ENCODE measurements at places on chromosomes 5 and 9. TPM values are rescaled to one million over a fixed set of nuclear protein-coding genes. Genes with fewer than 3 reads are reported as not detected.

The PCDHB9 gene
- total RNA-seq, result 0.52 TPM

GRCh38 chr9:132857616-132858342 is 20.3 kb downstream of the AK8 start:
- DNase-seq, result no peak

GRCh38 chr5:97937846-97938245 is 754.8 kb upstream of the RIOK2 start:
- DNase-seq, result no peak

- no peak for DNase-seq
Measured at GRCh38 chr5:2749514-2750025, 1.9 kb downstream of the IRX2 start.

- DNase-seq, result no peak
Measured at GRCh38 chr9:12773562-12773961, 1.3 kb upstream of the LURAP1L start.

GRCh38 chr5:154298065-154298464 is 107.5 kb downstream of the GALNT10 start:
- no peak for DNase-seq

- DNase-seq, result no peak
Measured at GRCh38 chr5:101068298-101068697, 165.2 kb upstream of the ST8SIA4 start.

The ARHGEF37 gene
- 20.6 TPM for total RNA-seq

The GFI1B gene
- not detected for total RNA-seq

- no peak for DNase-seq
Measured at GRCh38 chr5:176626876-176627236, 3.5 kb downstream of the SNCB start.

The DNAH5 gene
- 0.12 TPM for total RNA-seq

DNA sequence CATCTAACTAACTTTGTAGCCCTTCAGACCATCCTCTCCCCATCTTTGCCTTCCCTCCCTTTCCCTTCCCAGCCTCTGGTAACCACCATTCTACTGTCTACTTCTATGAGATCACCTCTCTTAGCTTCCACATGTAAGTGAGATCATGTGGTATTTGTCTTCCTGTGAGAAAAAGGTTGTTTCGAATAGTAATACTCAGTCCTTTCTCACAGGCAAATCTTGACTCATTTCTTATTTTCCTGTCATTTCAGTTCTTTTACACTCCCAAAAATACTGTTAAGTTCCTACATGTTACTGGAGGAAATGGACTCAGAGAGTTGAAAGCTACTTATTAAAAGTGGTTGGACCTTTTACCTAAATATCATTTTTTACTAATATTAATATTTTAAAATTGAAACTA is 82.1 kb downstream of the SLF1 start:
- DNase-seq, result no peak

The HCN1 gene
- total RNA-seq, result 0.05 TPM

DNA sequence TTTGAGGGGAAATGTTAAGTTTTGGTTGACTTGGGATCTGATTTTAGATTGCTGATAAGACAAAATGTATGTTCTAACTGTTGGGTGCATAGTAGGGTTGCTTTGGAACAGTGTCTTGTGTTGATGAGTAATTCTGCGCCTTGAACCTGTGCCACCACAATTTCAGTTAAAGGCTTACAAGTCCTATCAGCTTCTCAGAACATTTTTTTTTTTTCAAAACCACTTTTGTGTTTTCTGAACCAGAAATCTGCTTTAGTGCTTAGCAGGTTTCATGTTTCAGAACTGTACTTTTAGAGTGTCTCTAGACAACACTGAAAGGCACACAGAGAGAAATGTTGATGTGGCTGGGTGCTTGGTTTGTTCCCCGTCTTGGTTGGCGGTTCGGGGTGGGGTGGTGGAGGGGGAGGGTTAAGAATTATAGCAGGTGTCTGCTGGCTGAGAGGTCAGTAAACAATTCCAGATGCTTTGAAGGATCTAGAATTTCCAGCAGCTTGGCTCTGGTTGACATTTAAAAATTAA is 84.6 kb downstream of the ANKRD55 start:
- no peak for DNase-seq

DNA sequence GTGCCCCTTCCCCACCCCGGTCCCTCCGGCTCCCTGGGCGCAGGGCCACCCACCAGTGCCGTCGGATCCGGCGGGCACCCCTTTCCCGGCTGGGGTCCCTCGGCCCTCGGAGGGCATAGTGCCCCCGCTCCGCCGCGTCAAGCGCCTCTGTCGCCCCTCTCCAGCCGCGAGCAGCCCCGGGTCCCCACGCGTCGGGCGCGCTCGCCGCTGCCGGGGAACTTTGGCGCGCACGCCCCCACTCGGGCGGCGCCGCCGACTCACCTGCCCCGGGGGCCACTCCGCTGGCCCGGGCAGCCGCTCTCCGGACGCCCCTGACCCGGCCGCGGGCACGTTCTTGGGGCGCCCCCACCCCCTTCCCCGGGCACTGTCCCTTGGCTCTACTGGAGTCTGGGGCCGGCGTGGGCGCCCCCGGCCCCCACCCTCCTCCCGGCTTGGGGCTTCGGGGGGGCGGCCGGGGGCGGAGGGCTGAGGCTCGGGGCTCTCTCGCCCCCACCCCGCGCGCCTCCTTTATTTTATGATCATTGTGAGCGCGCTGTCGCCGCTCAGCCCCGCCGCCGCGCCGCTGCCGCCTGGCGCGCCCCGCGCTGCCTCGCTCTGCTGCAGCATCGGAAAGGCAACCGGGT is 1.1 kb upstream of the FAM78A start:
- DNase-seq, result no peak

The CCDC192 gene
- 0.32 TPM for total RNA-seq

DNA sequence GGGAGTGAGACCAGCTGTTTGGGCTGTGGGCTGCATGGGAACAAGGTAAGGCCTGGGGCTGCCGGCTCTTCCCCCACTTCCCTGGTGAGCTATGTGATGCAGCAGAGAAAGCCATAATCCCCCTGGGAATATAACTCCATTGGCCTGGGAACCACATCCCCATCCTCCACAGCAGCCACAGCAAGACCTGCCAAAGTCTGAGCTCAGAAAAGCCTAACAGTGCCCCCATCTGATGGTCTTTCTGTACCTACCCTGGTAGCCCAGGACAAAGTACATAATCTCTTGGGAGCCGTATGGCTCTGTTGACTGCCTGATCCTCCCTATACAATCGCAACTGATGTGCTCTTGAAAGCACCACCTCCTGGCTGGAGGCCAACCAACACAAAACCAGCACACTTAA is 432.6 kb downstream of the CDH18 start:
- no peak for DNase-seq

DNA sequence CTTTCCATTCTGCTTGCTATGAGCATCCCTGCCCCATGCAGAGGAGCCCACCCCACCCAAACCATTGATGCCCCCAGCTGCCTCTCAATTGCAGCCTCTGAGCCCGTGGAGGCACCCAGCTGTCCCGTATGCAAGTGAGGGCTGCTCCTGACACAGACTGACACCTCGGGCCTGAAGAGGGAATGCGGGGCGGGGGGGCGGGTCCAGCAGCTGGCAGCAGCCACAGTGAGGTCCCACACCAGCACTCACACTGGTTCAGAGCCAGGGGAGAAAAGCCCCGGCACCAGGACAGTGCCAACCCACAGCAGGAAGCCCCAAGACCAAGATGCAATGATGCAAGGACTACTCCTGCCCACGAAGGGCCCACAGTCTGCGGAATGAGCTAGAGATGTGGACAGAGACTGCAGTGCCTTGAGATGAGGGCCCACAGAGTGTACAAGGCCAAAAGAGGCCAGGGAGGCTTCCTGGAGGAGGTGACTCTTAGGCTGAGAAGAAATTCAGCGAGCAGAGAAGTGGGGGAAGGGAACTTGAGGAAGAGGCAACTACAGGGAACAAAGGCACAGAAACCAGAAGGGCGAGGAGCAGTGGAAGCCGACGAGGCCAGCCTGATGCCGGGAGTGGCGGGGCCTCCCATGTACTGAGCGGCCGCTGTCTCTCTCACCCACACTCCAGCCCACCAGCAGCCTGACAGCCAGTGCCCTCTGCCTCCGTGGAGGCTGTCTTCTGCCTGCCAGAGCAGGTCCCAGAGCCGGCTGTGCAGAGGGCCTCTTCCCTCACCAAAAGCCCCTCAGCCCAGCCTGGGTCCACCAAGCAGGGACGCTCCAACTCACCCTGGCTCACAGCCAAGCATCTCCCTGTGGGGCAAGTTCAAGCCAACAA is 9.2 kb downstream of the EEIG1 start:
- peak; percentile 5 for DNase-seq

DNA sequence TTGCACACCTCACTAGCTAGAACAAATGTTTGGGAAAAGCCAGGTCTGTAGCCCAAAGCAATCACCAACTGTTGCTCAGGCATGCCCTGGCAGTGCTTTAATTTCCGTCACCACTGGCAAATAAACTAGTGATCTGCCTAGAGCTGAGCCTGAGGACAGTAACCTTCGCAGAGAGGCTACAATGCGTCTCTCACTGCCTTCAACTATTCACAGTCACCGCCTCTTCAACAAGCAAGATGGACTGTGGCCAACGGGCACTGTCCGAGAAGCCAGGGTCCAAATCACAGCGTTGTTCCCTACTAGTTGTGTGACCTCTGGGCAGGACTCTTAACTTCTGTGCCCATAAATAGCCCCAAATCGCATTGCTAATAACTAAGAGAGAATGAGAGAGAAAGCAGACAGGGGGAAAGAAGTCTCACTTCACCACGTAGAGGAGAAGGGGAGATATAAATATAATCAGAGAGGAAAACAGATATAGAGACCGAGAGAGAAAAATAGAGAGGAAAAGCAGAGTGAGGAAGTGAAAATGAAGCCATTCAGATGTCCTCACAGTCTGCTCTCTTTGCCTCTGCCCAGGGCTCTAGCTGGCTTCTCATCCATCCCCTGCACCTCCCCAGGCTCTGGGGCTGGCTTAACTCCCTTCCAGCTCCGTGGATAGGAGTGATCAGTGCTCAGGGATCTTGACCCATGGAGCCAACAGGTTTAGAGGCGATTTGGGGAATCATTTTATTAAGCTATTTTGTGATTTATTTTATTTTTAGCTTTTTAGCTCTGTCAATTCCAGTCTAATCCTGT is 157.9 kb downstream of the ZDHHC21 start:
- DNase-seq, result peak; percentile 36

- DNase-seq, result no peak
Measured at GRCh38 chr9:109232449-109233237, 65.6 kb upstream of the FRRS1L start.

The RNF224 gene
- total RNA-seq, result not detected

DNA sequence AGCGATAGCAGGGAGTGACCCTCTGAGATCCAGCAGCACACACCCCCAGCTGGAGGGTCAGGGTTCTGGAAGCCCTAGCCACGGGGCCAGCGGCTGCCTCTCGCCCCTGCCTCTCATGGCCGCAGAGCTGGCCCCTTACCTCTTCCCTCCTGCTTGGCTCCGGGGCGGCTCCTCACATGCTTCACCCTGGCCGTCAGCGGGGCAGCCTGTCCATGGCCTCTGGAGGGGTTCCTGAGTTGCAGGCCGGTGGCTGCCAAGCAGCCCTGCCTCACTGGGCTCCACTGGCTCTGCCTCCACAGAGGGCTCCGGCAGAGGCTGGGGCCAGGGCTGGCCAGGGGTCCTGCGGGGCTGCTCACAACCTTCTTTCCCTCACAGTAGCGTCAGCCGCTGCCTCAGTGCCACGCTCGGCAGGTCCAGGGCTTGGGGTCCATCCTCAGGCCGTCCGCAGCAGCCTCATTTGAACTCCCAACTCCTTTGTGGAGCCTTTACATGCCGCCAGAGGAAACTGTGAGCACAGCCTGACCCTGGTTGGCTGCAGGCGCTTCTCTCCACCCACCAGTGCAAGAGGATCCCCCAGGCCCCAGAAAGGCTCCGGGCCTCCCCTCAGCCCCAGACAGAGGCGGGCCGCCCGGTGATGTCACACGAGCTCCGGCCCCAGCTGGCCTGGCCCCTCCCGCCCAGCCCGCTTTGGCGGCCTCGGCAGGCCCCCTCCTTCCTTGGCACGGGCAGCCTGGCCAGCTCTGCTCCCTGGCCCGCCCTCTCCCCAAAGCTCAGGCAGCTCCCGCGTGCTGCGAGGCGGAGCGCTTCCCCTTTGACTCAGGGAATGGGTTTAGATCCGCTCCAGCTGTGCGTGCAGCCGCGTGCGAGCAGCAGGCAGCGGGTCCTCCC is at the start of gene ANGPTL2:
Gene ANGPTL2, minus strand, starts transcription at position 460 of the 888 bp plus-strand sequence. CDS start 13,904 bp downstream, outside the sequence.
- peak; percentile 93 for DNase-seq

DNA sequence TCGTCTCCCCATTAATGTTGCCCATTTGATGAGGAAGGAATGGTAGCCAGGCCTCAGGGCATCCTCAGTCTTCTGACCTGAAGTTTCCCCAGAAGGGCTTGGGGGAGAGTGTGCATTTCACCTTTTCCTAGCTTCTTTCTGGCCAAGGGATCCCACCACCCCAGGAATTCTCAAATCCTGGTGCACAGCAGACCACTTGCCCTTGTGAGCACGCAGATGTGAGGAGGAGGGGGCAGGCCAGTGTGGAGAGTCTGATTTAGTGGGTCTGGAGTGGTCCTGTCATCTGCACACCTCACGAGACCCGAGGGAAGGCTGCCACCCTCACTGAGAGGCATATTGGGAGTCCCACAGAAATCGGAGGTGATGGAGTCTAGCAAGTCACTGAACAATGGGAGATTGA is 64.3 kb downstream of the CXXC5 start:
- DNase-seq, result no peak

GRCh38 chr5:63141591-63141990 is 563.0 kb downstream of the LRRC70 start:
- DNase-seq, result no peak

All from heart right ventricle (tissue), 16 donors.